Activated CD4-positive, alpha-beta T cell treated with anti-CD3 and anti-CD28 coated beads, Interleukin-2, Interleukin-4, amounts not matched to agents 100 ng/mL and 50 ng/mL, durations not matched to agents 16 hours and 8 hours (primary cell): ENCODE measurements at places on chromosomes 1 and 21.

GRCh38 chr1:95467036-95467435 is 233.0 kb downstream of the RWDD3 start:
- DNase-seq = no peak

DNA sequence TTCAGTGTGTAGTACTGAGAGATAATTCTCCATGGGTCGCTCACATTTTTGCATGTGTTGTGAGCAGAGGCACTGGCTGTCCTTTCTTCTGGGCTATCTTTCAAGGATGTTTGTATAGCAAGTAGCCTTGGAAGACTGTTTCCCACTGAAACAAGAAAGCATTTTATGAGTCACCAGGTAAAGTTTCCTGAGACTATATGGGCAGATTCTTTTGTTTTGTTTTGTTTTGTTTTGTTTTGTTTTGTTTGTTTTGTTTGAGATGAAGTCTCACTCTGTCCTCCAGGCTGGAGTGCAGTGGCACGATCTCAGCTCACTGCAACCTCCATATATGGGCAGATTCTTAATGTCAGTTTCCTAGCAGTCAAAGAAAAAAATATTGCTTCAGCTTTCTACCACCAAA is 912.6 kb downstream of the TTLL7 start:
- no peak for DNase-seq

DNA sequence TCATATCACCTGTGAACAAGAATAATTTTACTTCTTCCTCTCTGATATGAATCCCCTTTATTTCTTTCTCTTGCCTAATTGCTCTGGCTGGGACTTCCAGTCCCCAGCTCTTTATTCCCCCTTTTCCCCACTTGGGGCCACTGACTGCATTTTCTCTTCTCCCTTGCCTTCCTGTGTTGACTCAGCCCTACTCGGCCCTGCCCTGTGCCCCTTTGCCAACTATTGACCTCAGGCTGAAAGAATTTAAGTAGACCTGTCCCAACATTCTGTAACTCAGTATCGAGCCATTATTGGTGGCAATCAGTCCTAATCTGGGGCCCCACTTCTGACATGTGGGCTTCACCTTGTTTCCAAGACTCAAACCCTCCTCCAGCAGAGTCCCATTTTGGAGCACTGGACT is 60.6 kb upstream of the STUM start:
- DNase-seq = no peak

DNA sequence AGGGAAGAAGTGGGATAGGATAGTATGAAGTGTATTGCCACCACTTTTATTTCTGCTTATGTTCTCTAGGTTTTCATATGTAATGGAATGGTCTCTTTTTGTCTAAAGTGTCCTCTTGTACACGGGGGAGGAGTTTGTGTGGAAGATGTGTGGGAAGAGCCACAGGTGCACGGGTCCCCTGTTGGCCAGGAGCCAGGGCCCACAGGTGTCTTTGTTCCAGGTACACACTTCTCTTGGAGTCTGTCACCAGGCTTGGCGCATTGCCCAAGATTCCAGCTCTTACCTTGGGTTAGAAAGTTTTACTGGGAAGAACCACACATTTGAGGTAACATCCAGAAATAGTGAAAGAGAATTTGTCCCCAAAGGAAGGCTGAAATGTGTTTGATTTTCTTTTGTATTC is 10.5 kb downstream of the TENT5C start:
- no peak for DNase-seq

GRCh38 chr1:1202831-1203560 is 3.4 kb downstream of the TNFRSF18 start:
- DNase-seq = no peak

GRCh38 chr1:172344444-172344843 is 76.0 kb upstream of the C1orf105 start:
- DNase-seq = no peak

DNA sequence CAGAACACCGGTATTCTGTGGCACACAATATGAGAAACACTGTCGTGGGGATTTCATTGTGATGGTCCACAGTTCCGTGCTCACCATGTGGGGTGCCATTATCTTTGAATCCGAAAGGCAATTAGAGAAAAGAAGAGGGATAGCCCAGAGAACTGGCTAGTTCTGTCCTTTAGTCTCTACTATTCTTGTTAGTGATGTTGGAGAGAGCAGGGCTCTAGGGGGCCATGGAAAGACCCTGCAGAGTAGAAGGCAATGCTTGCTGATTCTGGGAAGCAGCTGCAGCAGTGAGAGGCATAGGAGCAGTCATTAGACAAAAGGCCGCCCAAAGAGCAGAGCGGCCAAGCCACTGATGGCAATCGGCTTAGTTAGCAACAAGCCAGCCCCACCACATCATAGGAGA is 146.3 kb downstream of the TSEN15 start:
- no peak for DNase-seq

GRCh38 chr1:58844176-58844575 is 60.3 kb upstream of the JUN start:
- no peak for DNase-seq

GRCh38 chr1:85572574-85572973 is 8.0 kb upstream of the CCN1 start:
- no peak for DNase-seq

- DNase-seq = no peak
Measured at GRCh38 chr1:65596768-65597167, 176.3 kb downstream of the LEPR start.

GRCh38 chr1:97778718-97779117 is 142.1 kb downstream of the DPYD start:
- no peak for DNase-seq

GRCh38 chr1:101065575-101065974 is 40.0 kb upstream of the DPH5 start:
- no peak for DNase-seq

GRCh38 chr21:34887105-34887442 is 162.0 kb downstream of the RUNX1 start:
- no peak for DNase-seq

GRCh38 chr1:1373815-1374588 is 1.0 kb downstream of the AURKAIP1 start:
- DNase-seq = no peak

- DNase-seq = no peak
Measured at GRCh38 chr1:17881761-17882160, 126.6 kb downstream of the ACTL8 start.

DNA sequence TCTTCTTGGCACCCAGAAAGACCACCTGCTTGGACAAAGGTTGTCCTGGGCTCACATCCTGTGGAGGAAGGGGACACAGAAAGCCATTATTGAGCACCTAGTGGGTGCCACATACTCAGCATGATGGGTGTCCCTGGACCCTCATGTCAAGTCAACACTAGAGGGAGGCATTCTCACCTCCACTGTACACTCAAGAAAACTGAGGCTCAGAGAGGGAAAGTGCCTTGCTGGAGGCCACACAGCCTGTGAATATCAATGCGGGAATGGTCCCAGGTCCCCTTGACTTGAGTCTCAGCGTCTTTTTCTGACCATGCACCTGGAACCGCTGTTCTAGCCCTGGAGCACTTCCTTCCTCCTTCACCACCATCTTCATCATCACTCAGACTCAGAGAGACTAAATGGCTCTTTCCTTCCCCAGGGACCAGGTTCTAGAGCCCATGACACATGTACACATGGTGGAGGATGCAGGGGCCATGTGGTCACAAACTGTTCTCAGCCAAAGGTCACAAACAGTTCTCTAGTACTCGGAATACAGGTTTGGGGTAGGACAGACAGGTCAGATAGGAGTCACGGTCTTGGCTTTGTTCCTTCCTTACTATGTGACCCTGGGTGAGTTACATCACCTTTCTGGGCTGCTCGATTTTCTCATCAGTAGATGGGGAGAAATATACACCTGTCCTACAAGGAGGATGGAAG is 89.2 kb upstream of the WNT4 start:
- DNase-seq = no peak

DNA sequence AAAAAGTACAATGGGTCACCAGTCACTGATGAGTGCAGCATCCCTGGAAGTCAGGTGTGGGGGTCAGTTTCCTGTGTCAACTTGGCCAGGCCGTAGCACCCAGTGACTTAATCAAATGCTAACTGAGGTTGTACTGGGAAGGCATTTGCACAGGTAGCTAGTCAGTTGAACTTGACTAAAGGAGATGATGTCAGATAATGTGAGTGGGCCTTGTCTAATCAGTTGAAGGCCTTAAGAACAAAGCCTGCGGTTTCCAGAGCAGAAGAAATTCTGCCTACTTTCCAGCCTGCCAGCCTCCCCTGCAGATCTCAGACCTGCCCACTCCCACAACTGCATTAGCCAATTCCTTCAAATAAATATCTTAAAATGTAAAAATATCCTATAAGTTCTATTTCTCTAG is 57.1 kb downstream of the ERG start:
- DNase-seq = no peak

- DNase-seq = no peak
Measured at GRCh38 chr1:19619697-19620384, 24.3 kb upstream of the NBL1 start.

DNA sequence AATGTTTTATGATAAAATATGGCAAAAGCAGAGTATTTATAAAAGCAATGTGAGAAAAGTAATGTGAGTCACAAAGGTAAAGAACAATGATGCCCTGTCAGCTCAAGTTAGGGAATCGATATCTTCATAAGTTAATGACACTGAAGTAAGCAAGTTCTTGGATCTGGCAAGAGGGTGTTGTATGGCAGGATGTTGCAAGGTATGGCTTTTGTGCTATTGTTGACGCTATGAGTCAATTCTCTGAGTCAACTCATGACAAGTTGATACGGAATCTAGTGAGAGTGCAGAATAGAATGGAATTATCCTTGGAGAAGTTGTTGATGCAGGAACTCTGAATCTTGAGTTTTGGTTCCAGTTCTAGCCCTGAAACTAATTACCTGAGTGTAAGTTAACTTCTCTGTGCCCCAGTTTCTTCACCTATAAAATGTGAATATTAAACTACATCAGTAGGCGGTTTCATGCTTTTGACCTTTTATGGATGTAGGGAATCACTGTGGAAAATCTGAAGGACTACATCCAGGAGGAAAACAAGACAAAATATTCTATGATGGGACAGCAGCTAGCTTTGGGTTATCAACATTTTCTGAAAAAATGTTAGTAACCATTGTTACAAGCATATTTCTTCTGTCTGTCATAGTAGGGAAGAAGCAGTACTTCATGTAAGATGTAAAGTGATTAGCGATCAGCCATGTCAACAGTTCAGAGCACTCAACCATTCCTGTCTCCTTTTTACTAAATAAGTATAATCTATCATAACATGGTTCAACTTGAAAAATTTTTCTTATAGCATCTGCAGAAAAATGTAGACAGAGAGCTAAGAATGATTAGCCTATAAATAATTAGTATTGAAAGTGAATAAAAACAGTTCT is 96.9 kb downstream of the ATP6V1G3 start:
- DNase-seq = no peak

DNA sequence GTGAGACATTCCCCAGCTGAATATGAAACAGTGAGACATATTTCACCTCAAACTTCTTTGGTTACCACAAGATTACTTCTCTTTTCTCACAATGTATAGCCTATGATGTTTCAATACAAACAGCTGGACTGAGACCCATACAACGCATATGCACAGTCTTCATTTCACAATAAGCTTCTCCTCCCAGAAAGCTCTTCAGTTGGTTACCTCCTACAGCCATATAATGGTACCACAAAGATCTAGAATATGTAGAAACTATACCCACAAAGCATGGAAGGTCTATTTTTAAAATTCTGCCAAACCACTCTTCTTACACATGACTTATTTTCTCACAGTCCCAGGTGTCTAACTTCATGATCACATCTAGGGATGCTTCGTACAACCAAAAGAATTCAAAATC is 70.8 kb downstream of the JAK1 start:
- no peak for DNase-seq

- DNase-seq = no peak
Measured at GRCh38 chr1:101107496-101108110, 82.0 kb upstream of the DPH5 start.

DNA sequence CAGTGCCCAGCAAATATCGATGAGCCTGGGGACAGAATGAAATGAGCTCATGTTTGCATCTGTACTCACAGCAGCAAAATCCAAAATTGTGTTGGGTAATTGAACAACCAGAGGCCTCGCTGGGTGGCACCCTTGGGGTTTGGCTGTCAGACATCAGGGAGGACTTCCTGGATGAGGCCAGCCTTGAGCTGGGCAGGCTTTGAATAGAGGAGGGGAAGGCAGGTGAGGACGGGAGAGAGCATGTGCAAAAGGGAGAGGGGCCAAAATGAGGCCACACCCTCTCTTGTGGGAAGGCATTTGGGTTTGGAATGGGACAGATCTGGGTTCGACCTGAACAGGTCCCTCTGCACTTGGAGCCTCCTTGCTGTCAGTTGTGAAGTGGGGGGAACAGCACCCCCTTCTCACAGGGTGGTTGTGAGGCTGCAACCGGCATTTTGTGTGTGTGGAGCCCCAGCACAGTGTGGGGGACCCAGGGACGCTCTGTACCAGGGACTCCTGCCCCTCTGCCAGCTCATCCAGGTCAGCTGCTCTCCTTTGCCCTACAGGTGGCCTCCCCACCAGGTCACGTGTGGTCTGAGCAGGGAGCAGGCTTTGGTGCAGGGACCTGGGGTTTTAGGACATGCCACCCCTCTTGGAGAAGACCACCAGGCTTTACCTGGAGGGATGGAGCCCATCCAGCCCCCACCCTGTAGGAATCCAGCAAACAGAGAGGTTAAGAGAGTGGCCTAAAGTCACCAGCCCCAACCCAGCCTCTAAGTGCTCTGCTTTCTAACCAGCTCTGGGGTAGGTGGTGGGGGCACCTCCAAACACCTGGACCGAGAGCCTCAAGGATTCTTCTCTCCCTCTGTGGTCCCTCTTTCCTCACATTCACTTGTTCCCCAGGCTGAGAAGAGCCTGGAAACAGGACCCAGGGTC is 521.8 kb downstream of the PTPRU start:
- no peak for DNase-seq
